ENCODE measurements at places on chromosomes 7 and 10. TPM values are rescaled to one million over a fixed set of nuclear protein-coding genes. Genes with fewer than 3 reads are reported as not detected.

- no peaks in the 10 kb centered on the region for H3K27me3 ChIP-seq
- H3K27ac ChIP-seq = no peak overlapping the region
- H3K36me3 ChIP-seq = no peaks in the 10 kb centered on the region
- H3K4me1 ChIP-seq = no peaks in the 10 kb centered on the region
Observed at GRCh38 chr7:11767148-11767547, 64.8 kb downstream of the THSD7A start.

Gene IKZF5
- 16.1 TPM for total RNA-seq

GRCh38 chr7:24978843-24979469, 1.0 kb downstream of the OSBPL3 start:
- peaks cover 42% of the 10 kb centered on the region for H3K36me3 ChIP-seq
- no peaks in the 10 kb centered on the region for H3K27me3 ChIP-seq
- peak overlapping the region; percentile 91 for H3K4me3 ChIP-seq

- H3K27ac ChIP-seq = peak overlapping the region; percentile 90
- peak; percentile 64 for DNase-seq
- H3K4me3 ChIP-seq = peak overlapping the region; percentile 76
- H3K27me3 ChIP-seq = no peaks in the 10 kb centered on the region
- H3K36me3 ChIP-seq = peaks cover 7% of the 10 kb centered on the region
- H3K4me1 ChIP-seq = peaks cover 48% of the 10 kb centered on the region
Observed at GRCh38 chr7:135980665-135981180, 3.6 kb upstream of the MTPN start.

GRCh38 chr7:17097668-17098297, 200.7 kb upstream of the AHR start:
- no peaks in the 10 kb centered on the region for H3K36me3 ChIP-seq
- no peak for DNase-seq
- no peak overlapping the region for H3K27ac ChIP-seq
- H3K4me3 ChIP-seq = no peak overlapping the region
- no peaks in the 10 kb centered on the region for H3K4me1 ChIP-seq

- DNase-seq = no peak
- H3K36me3 ChIP-seq = no peaks in the 10 kb centered on the region
- H3K4me1 ChIP-seq = peaks cover 7% of the 10 kb centered on the region
- H3K27ac ChIP-seq = no peak overlapping the region
Observed at GRCh38 chr10:68202960-68203353, 29.0 kb downstream of the ATOH7 start.

Gene CCDC136
- 14.3 TPM for total RNA-seq

Gene AMZ1
- total RNA-seq = 0.07 TPM

DNA sequence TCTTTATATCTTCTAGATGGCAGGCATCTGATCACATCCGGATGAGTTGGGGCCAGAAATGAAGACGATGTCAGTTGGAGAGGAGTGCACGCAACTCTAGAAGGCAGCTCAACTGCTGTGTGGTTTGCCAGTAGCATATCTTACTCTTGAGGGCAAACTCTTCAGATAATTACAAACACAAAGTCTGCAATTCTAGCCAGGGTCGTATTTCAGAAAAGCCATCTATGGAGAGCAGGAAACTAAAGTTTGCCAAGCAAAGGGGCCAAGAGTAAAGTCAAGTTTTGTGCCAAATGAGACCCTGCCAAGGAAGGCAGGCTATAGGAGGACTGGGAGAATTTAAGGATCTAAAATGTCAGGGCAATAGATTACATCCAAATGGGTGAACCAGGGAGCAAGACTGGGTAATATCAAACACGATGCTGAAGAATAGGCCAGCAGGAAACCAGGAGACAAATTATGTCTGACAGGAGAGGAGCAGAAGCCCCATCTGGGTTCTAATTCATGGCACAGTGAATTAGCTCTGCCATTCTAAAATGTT, 312.5 kb upstream of the SEMA3C start:
- no peak overlapping the region for H3K4me3 ChIP-seq
- no peak for DNase-seq
- H3K4me1 ChIP-seq = no peaks in the 10 kb centered on the region
- no peak overlapping the region for H3K27ac ChIP-seq
- H3K36me3 ChIP-seq = no peaks in the 10 kb centered on the region

- no peak overlapping the region for H3K27ac ChIP-seq
- no peak overlapping the region for H3K4me3 ChIP-seq
- no peaks in the 10 kb centered on the region for H3K36me3 ChIP-seq
- H3K4me1 ChIP-seq = peaks cover 12% of the 10 kb centered on the region
- peak; percentile 42 for DNase-seq
- H3K27me3 ChIP-seq = peaks cover 46% of the 10 kb centered on the region
Observed at GRCh38 chr7:150986099-150986512, 4.7 kb upstream of the NOS3 start.

GRCh38 chr10:35546824-35547225, 58.3 kb upstream of the GJD4 start:
- peaks cover 14% of the 10 kb centered on the region for H3K36me3 ChIP-seq
- DNase-seq = no peak
- H3K4me1 ChIP-seq = peaks cover 7% of the 10 kb centered on the region

- H3K36me3 ChIP-seq = no peaks in the 10 kb centered on the region
- peaks cover 22% of the 10 kb centered on the region for H3K27me3 ChIP-seq
- no peak for DNase-seq
- no peak overlapping the region for H3K27ac ChIP-seq
- no peak overlapping the region for H3K4me3 ChIP-seq
- peaks cover under 1% of the 10 kb centered on the region for H3K4me1 ChIP-seq
Observed at GRCh38 chr7:21526007-21526406, 16.8 kb upstream of the DNAH11 start.

DNA sequence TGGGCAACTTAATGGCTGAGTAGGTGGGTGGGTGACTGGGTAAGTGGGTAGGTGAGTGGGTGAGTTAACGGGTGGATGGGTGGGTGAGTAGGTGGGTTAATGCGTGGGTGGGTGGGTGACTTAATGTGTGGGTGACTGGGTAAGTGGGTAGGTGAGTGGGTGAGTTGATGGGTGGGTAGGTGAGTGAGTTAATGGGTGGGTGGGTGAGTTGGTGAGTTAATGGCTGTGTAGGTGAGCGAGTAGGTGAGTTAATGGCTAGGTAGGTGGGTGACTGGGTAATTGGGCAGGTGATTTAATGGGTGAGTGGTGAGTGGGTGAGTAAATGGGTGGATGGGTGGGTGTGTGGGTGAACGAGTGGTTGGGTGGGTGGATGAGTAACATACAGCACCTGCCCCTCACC, 243.0 kb upstream of the MGMT start:
- H3K36me3 ChIP-seq = no peaks in the 10 kb centered on the region
- no peaks in the 10 kb centered on the region for H3K4me1 ChIP-seq
- no peaks in the 10 kb centered on the region for H3K27me3 ChIP-seq
- H3K4me3 ChIP-seq = no peak overlapping the region
- no peak overlapping the region for H3K27ac ChIP-seq

Gene TMEM236
- total RNA-seq = not detected

Gene TMEM225B
- 1.3 TPM for total RNA-seq

DNA sequence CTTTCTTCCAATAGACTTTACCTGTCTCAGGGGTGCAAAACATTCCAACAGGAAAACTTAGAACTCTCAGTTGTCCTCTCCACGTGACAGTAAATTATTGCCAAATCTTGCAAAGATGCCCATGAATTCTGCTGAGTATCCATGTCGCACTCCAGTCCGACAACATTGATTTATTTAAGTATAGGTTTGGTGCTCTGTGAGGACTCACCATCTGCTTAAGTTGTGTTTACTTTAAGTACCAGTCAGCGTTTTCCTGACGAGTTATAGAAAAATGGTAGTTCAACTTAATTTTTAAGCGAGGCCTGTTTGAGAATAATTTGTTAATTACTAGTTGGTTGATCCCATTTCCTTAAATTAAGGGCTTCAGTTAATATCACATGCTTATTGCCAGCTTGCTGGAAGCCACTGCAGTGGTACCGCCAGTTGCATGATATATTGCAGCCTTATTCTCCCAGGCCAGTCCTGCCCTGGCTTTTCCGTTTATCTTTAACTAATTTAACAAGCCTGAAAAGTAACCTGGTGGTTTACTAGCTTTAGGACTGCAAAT, 27.8 kb downstream of the CREB5 start:
- no peak for DNase-seq
- H3K4me1 ChIP-seq = peaks cover 7% of the 10 kb centered on the region
- no peaks in the 10 kb centered on the region for H3K36me3 ChIP-seq
- H3K27ac ChIP-seq = no peak overlapping the region
- peaks cover 18% of the 10 kb centered on the region for H3K27me3 ChIP-seq
- H3K4me3 ChIP-seq = no peak overlapping the region

DNA sequence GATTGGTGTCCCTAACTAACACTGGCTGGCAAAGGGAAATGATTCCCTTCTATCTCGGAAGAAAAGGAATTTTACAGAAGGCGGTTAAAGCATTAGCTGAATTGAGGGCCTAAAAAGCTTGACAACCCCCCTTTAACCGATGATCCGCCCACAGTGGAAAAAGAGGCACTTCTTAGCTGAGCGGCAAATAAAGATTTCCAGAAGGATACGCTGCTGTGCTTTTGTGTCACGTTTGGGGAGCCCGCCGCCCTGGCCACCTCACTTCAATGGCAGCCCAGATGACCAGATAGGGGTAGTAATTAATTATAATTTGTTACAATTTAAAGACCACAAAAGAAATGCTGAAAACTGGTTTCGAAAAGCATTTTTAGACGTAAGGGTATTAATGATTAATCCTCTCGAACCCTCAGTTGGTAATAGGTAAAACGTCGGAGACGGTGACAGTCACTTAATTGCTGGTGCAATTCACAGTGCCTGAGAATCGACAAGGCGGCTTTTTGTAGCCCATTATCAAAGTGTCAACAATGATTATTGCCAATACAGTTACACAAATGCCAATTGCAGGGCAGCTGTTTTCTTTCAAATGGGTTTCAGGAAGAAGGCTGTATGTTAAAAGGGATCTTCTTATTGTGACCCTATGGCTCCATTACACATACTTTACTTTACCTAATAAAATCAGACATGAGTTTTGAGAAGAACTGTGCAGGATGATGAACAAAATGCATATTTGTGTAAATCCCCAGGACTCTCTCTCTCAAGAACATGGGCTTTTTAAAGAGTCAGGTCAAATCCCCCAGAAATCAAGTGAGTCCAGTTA, 154.1 kb downstream of the PIP4K2A start:
- H3K27me3 ChIP-seq = no peaks in the 10 kb centered on the region
- peaks cover 14% of the 10 kb centered on the region for H3K4me1 ChIP-seq
- H3K27ac ChIP-seq = no peak overlapping the region
- peaks cover 42% of the 10 kb centered on the region for H3K36me3 ChIP-seq
- DNase-seq = no peak
- H3K4me3 ChIP-seq = no peak overlapping the region

Gene SPDYE2B
- not detected for total RNA-seq

GRCh38 chr10:70405037-70405824, 1.3 kb downstream of the EIF4EBP2 start:
- DNase-seq = peak; percentile 42
- peak overlapping the region; percentile 91 for H3K4me3 ChIP-seq
- peaks cover 31% of the 10 kb centered on the region for H3K36me3 ChIP-seq
- H3K27me3 ChIP-seq = no peaks in the 10 kb centered on the region

GRCh38 chr10:79947083-79947415, 1.9 kb downstream of the SFTPD start:
- H3K36me3 ChIP-seq = no peaks in the 10 kb centered on the region
- H3K27me3 ChIP-seq = peaks cover 9% of the 10 kb centered on the region
- no peaks in the 10 kb centered on the region for H3K4me1 ChIP-seq
- H3K4me3 ChIP-seq = no peak overlapping the region
- H3K27ac ChIP-seq = no peak overlapping the region
- no peak for DNase-seq

- no peaks in the 10 kb centered on the region for H3K36me3 ChIP-seq
- H3K4me3 ChIP-seq = no peak overlapping the region
- no peak for DNase-seq
- H3K27ac ChIP-seq = no peak overlapping the region
Observed at GRCh38 chr7:30521532-30521931, 16.9 kb upstream of the GGCT start.

- no peak overlapping the region for H3K4me3 ChIP-seq
- DNase-seq = no peak
- no peaks in the 10 kb centered on the region for H3K27me3 ChIP-seq
- peaks cover 8% of the 10 kb centered on the region for H3K4me1 ChIP-seq
Observed at GRCh38 chr10:72702868-72703581, 11.1 kb downstream of the MCU start.

GRCh38 chr7:116353647-116354046, 143.3 kb downstream of the TES start:
- peaks cover 15% of the 10 kb centered on the region for H3K27me3 ChIP-seq
- no peak overlapping the region for H3K4me3 ChIP-seq
- no peak for DNase-seq
- H3K27ac ChIP-seq = no peak overlapping the region
- no peaks in the 10 kb centered on the region for H3K36me3 ChIP-seq

Gene SLC29A3
- 7.3 TPM for total RNA-seq

DNA sequence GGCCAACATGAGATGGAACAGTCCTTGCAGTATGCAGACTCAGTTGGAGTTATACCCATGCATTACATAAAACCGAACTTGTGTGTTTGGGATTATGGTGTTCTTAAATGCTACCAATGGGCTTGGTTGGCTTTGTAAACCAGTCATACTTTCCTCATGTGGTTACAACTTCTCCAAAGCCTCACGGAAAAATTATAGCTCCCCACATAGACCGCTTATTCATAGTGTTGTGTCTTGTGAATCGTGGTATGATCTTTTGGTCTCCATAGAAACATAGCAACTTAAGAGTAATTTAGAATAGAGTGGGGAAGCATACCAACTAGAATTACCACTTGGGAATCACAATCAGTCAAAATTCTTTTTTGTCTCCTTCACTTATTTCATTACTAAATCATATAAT, 112.3 kb upstream of the FZD1 start:
- H3K4me1 ChIP-seq = no peaks in the 10 kb centered on the region
- DNase-seq = no peak
- no peaks in the 10 kb centered on the region for H3K27me3 ChIP-seq
- no peaks in the 10 kb centered on the region for H3K36me3 ChIP-seq
- no peak overlapping the region for H3K4me3 ChIP-seq
- H3K27ac ChIP-seq = no peak overlapping the region

DNA sequence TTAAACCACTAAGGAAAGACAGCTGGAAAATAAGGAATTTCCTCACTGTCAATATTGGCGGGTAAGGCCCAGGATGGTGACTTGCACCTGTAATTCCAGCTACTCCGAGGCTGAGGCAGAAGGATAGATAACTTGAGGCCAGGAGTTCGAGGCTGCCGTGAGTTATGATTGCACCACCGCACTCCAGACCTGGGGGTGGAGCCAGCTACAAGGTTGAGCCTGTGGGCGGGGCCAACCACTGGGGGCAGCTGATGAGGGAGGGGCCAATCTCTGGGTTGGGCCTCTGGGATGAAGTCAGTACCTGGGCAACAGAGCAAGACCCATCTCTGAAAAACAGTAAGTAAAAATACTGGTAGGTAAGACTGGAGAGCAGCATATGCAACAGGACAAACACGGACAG, 80.1 kb upstream of the ADO start:
- no peak for DNase-seq
- peaks cover 3% of the 10 kb centered on the region for H3K36me3 ChIP-seq
- no peak overlapping the region for H3K4me3 ChIP-seq
- no peaks in the 10 kb centered on the region for H3K27me3 ChIP-seq
